CD4-positive, CD25-positive, alpha-beta regulatory T cell (primary cell): ENCODE measurements at places on chromosomes 1 and 21.

DNA sequence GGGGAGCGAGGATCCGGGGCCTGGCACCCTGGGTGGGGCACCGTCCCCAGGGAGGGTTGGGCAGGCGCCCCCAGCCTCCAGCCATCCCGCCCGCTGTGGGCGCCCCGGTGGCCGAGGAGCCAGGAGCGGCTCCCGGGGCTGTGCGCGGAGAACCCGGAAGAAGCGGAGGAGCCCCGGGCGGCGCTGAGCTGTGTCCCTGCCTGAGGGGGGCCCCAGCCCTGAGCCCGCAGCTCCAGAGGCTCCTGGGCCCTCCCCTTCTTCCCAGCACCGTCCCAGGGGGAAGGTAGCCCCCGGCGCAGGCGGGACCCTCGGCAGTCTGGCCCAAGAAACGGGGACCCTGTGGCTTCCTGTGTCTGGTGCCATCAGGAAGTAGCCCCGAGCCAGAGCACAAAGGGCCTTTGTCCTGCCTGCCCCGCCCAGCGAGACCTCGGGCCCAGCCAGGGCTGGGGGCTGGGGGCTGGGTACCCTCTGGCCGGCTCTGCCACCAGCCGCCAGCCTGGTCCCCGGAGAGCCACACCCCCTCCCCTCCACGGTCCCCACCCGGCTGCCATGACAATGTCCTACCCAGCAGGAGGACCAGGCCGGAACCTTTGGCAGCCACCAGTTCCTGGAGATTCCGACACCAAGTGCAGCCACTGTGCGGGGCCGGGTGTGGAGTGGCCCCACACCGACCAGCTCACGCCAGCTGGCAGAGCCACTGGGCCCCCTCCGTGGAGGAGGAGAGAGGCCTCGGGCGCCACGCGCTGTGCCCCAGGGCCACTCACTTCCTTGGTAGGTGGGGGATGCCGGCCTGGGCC lies 15.6 kb upstream of the TTLL10 start:
- peak; percentile 14 for DNase-seq
- no peaks in the 10 kb centered on the region for H3K27me3 ChIP-seq
- peak overlapping the region; percentile 67 for H3K4me3 ChIP-seq
- no peaks in the 10 kb centered on the region for H3K36me3 ChIP-seq

GRCh38 chr1:228955691-228956090 lies 220.4 kb downstream of the RHOU start:
- no peak overlapping the region for H3K4me3 ChIP-seq
- no peak for DNase-seq
- no peaks in the 10 kb centered on the region for H3K27me3 ChIP-seq
- no peaks in the 10 kb centered on the region for H3K4me1 ChIP-seq
- H3K36me3 ChIP-seq = no peaks in the 10 kb centered on the region

- H3K36me3 ChIP-seq = peaks cover 82% of the 10 kb centered on the region
- H3K4me1 ChIP-seq = peaks cover 6% of the 10 kb centered on the region
- no peak for DNase-seq
- peak overlapping the region; percentile 19 for H3K27ac ChIP-seq
These were observed 64.7 kb downstream of the S100B start for GRCh38 chr21:46540087-46540710.

DNA sequence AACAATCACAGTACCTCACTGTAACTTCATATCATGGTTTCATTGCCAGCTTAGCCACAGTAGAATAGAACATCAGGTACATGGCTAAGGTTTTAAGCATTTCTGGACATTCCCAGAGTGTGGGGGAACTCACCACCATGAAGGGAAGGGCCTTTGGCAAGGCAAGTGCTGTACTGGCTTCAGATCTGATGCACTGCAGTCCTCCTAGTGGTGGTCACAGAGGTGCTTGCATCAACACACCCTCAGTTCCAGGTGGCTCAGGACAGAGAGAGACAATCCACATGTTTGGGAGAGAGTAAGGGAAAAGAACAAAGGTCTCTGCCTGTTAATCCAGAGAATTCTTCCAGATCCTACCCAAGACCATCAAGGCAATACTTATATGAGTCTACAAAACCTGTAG lies 528.4 kb upstream of the RGS18 start:
- no peak for DNase-seq
- no peaks in the 10 kb centered on the region for H3K27me3 ChIP-seq
- H3K36me3 ChIP-seq = no peaks in the 10 kb centered on the region
- no peaks in the 10 kb centered on the region for H3K4me1 ChIP-seq

DNA sequence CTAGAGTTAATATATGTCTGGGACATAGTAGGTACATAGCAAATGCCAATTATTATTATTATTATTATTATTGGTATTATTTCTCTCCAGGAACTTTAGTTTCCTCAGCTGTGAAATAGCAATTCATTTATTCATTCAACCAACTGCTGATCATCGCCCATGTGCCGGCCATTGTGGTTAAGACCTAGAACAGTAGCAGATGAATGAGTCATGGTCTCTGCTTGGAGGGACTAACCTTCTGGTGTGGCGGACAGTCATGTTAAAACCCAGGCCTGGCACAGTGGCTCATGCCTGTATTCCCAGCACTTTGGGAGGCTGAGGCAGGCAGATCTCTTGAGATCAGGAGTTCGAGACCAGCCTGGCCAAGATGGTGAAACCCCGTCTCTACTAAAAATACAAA lies 23.8 kb upstream of the LDLRAP1 start:
- no peak for DNase-seq
- no peaks in the 10 kb centered on the region for H3K27me3 ChIP-seq
- H3K27ac ChIP-seq = no peak overlapping the region

DNA sequence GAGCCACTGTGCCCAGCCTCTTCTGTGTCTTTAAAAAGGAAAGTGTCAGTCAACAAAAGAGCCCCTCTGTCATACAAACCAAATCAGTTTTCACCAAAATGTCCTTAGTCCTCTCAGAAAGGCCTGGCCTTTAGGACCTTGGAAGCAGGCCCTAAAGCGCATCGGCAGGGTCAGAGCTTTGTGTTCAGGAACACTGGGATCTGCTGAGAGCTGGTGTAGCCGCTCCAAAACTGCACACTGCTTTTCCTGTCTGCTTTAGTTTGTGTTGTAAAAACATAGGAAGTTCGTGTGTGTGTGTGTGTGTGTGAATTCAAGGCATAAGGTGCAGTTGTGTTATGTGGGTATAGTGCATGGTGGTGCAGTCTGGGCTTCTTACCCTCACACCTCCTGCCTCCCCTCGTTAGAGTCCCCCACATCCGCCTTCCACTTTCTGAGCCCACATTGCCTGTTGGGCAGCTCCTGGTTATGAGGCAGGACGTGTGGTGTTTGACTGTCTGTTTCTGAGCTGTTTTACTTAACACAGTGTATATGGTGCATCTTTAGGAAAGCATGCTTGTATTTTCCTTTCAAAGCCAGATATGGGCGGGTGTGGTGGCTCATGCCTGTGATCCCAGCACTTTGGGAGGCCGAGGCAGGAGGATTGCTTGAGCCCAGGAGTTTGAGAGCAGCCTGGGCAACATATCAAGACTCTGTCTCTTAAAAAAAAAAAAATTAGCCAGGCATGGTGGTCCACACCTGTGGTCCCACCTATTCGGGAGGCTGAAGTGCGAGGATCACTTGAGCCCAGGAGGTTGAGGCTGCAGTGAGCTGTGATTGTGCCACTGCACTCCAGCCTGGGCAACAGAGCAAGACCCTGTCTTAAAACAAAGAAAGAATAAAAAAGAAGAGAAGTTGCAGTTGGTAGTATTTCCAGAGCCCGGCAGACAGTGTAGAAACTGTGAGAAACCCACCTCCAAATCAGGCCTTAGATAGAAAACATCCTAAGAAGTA lies 12.4 kb downstream of the IBA57 start:
- no peaks in the 10 kb centered on the region for H3K27me3 ChIP-seq
- H3K4me1 ChIP-seq = no peaks in the 10 kb centered on the region
- no peak for DNase-seq
- H3K27ac ChIP-seq = no peak overlapping the region
- H3K4me3 ChIP-seq = no peak overlapping the region

- peaks cover 26% of the 10 kb centered on the region for H3K27me3 ChIP-seq
- no peak overlapping the region for H3K27ac ChIP-seq
- no peaks in the 10 kb centered on the region for H3K4me1 ChIP-seq
- no peaks in the 10 kb centered on the region for H3K36me3 ChIP-seq
- DNase-seq = no peak
These were observed 10.9 kb upstream of the PROX1 start for GRCh38 chr1:213976665-213977485.

DNA sequence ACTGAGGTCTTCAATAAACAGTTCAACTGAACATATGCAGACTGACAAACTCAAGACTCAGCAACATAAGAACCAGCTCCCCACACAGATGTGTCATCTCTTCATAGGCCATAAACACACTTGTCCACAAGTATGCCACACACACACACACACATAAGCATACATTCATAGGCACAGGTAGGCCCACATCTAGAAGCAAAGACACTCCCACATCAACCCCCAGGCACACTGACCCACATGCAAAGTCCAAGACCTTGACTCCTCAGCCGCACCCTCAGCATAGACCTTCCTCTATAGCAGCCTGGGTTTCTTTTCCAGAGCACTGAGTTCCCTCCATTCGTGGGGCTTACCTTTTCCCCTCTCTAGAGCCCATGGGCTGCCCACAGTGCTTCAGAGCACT lies 1.4 kb downstream of the LAD1 start:
- peaks cover 18% of the 10 kb centered on the region for H3K27me3 ChIP-seq
- H3K4me1 ChIP-seq = no peaks in the 10 kb centered on the region
- DNase-seq = no peak
- no peak overlapping the region for H3K4me3 ChIP-seq
- no peak overlapping the region for H3K27ac ChIP-seq

DNA sequence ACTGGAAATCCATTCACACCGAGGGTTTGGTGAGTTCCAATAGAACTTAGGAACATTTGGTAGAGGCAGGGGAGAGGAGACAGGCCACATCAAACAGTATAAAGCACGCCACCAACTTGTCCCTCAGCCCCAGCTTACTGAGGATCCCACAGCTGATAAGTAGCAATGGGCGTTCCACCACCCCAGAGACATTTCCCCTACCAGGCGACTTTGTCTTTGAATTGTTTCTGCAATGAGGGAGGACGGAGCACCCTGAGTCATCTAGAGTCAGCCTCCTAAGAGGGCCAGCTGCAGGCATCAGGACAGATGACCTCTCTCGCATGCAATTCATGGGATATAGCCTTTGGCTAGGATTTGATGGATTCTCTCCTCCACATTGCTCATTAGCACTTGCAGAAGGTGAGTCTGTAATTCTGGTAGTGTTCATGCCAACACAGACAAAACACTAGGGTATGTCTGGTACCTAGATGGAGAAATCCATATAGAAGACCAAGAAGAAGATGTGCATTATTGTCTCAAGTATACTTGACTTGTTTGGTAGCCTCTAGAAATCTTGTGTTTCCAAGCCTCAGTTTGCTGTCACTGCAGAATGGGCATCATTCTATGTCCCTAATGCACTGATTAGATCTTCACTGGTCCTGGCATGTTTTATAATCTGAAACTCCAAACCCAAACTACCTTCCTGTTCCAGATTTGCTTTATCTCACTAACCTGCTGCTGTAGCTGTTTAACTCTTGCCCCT lies 69.0 kb downstream of the RRAGC start:
- no peak for DNase-seq
- H3K27ac ChIP-seq = no peak overlapping the region
- H3K4me1 ChIP-seq = no peaks in the 10 kb centered on the region
- no peaks in the 10 kb centered on the region for H3K36me3 ChIP-seq

DNA sequence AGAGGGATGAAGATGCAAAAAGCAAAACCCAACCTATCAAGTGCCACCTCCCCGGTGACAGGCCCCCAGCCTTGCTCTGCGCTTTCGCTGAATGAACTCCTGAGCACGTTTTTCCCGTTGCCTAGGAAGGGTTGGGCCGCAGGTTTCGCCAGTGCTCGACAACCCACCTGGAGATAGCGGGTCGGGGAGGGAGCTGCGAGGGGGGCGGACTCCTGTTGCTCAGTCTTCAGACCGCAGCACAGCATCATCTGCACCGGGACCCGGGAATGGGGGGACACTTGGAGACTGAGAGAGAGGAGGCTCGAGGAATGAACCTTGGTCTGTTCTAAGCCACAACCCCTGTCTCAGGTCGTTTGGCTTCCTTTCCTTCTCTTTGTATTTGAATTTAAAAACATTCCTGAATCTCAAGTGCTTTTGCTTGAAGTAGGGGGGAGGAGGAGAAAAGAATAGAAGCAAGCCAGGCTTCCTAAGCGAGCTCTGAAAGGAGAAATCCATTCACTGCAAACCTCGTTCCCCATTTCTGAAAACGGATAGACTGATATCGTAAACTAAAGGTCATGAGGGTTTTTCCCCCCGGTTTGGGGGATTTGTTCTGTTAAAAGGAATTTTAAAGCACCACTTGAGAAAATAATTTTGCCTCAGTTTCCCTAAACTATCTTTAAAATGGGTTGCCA lies 1.2 kb downstream of the AK5 start:
- peak overlapping the region; percentile 60 for H3K4me3 ChIP-seq
- H3K27ac ChIP-seq = no peak overlapping the region
- DNase-seq = peak; percentile 18
- H3K4me1 ChIP-seq = peaks cover 30% of the 10 kb centered on the region
- H3K27me3 ChIP-seq = peaks cover 18% of the 10 kb centered on the region
- no peaks in the 10 kb centered on the region for H3K36me3 ChIP-seq

GRCh38 chr1:26288311-26288941 lies 8.5 kb downstream of the SH3BGRL3 start:
- H3K27me3 ChIP-seq = no peaks in the 10 kb centered on the region
- H3K27ac ChIP-seq = peak overlapping the region; percentile 93
- peak; percentile 86 for DNase-seq
- H3K36me3 ChIP-seq = no peaks in the 10 kb centered on the region
- peaks cover 96% of the 10 kb centered on the region for H3K4me1 ChIP-seq

- no peak for DNase-seq
- H3K36me3 ChIP-seq = no peaks in the 10 kb centered on the region
- no peaks in the 10 kb centered on the region for H3K4me1 ChIP-seq
- no peak overlapping the region for H3K4me3 ChIP-seq
- H3K27me3 ChIP-seq = no peaks in the 10 kb centered on the region
- H3K27ac ChIP-seq = no peak overlapping the region
These were observed 21.3 kb downstream of the BACE2 start for GRCh38 chr21:41189150-41189745.

- H3K4me3 ChIP-seq = peak overlapping the region; percentile 17
- H3K4me1 ChIP-seq = peaks cover 50% of the 10 kb centered on the region
These were observed 16.9 kb downstream of the TENT5C start for GRCh38 chr1:117622726-117623125.

- no peaks in the 10 kb centered on the region for H3K36me3 ChIP-seq
- peaks cover 9% of the 10 kb centered on the region for H3K27me3 ChIP-seq
- H3K27ac ChIP-seq = no peak overlapping the region
These were observed 21.8 kb upstream of the GORAB start for GRCh38 chr1:170510163-170510562.

GRCh38 chr1:50523548-50523947 lies 100.3 kb upstream of the DMRTA2 start:
- no peak overlapping the region for H3K4me3 ChIP-seq
- no peak overlapping the region for H3K27ac ChIP-seq
- no peaks in the 10 kb centered on the region for H3K4me1 ChIP-seq
- H3K27me3 ChIP-seq = no peaks in the 10 kb centered on the region
- no peak for DNase-seq
